ENCODE measurements at places on chromosomes 2 and 18.

- DNase-seq = no peak
Measured at GRCh38 chr2:227942021-227942420, 70.6 kb downstream of the DAW1 start.

DNA sequence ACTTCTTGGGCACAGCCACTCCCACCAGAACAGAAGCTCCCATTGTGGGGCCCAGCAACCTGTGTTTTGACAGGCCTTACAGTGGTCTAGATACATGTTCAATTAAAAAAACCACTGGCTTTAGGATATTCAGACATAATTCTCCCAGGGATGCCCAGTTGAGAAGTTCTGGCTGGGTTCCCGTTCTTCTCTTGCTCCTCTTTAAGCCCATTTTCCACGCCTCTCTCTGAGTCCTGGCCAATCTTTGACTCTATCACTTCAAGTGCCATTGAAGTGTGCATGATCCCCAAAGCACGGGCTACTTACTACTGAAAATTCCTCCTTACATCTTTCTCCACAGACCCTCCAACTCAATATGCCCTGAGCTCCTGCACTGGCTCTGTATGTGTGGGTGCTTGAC is 17.5 kb upstream of the SULT1C3 start:
- no peak for DNase-seq

DNA sequence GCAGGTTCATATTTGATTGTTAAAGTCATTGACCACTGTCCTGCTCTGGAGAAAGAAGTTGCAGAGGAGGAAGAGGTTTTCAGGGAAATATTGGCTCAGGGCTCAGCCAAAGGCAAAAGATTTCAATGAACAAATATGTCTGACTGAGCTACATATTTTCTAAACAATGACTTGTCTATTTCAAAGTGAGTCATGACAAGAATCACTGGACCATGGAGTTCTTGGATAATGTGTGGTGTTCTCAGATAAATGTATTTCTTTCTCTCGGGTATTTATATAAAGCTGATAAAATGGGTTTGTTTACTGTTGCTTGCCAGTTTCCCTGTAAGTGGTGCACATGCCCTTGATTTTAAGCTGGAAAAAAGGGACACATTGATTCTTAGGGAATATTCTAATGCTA is 34.3 kb upstream of the RMP24 start:
- no peak for DNase-seq

GRCh38 chr2:15009681-15010080 is 377.2 kb downstream of the LRATD1 start:
- DNase-seq = no peak

DNA sequence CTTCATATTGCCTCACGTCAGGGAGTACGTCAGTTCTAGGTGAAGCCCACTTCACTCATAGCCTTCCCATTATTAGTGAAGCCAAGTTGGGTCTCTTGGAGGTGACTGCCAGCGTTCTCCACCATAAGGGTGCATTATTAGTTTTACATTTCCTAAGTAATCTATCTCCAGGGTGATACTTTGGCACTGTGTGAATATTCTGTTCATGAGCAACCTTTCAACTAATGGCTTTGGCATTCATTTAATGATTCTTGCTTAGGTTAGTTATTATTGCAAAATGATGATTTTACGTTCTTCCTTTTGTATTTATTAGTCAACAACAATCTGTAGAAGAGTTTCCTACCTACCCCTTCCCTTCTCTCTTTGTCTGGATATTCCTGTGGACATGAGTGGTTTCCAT is 97.5 kb downstream of the MAP4K4 start:
- DNase-seq = no peak

DNA sequence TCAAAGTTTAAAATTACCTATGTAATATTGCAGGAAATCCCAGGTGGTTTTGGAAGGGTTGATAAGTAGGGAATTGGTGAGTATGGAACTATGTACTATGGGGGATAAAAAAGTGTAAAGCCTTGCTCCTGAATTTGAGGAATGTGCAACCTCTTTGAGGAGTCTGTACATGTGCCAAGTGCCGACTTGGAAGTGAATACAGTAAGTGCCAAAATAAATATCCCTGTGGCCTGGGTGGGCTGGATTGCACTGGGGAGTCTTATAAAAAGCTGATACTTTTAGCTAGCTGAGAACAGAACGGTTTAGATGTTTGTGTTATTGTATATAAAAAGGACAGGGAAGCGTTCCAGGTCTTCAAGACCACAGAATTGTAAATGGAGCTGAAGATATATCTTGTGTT is 317.1 kb upstream of the LRRTM1 start:
- no peak for DNase-seq

DNA sequence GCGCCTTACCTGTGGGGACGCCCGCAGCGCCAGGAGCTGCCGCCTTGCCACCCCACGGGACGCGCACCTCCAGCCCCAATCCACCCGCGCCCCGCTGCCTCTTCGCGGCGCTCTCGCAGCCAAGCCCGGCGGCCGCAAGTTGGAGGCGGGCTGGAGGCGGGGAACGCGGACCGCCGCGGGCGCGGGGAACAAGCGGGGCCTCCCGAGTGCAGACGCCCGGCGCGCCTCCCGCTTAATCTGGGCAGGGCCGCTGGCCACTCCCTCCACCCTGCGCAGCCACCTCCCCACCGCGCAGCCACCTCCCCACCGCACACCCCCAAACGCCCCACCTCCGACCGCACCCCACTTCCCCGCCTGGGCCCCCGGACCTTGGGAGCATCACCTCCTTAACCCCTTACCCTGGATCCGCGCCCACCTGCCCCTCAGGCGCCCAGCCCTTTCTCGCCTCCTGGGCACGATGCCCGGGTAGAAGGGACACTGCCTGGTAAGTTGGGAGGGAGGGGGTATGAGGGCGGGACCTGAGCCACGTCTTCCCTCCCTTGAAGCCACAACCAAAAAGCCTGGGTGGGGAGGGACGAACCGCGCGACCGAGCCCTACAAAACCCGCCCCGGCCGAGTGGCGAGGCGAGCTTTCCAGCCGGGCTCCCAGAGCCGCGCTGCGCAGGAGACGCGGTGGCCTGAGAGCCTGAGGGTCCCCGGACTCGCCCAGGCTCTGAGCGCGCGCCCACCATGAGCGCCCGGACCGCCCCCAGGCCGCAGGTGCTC is at the start of the genes COL4A3 and COL4A4:
TSS of gene COL4A3 (plus strand) at position 627 of the 765 bp plus-strand sequence. CDS start at position 730, 103 bp downstream.
TSS of gene COL4A4 (minus strand) at position 208 of the 765 bp plus-strand sequence. CDS start 16,722 bp downstream, outside the sequence.
- no peak for DNase-seq

DNA sequence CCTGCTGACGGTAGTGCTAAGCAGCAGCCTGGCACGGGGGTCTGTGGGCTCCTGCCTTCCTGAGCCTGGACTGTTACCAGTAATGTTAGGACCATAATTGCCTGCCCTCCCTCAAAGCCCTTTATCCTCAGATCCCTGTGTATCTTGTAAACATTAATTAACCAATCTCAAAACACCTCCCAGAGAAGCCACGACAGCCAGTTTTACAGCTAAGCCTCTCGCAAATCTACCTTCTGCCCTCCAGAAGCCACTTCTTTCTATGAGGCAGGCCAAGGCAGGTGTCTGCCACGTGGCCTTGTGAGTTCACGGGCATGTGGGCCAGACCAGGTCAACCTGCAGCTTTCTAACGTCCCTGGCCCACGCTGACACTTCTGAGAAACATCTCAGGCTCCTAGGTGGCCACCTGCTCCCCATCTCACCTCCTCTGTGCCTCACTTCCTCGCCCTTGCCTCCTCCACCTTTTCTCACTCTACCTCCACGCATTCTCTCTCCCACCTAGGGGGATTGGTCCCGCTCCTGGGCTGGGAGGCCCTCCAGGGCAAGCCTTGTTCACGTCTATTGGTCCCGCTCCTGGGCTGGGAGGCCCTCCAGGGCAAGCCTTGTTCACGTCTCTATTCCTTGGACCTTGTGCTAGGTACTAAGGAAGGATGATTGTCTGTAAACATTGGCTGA is 64.3 kb downstream of the EDAR start:
- no peak for DNase-seq

All from activated T-cell treated with anti-CD3 and anti-CD28 coated beads, Interleukin-2, amount 50 U/mL, for 1 hour (primary cell).